ENCODE measurements at places on chromosomes 1 and 21. TPM values are rescaled to one million over a fixed set of nuclear protein-coding genes. Genes with fewer than 3 reads are reported as not detected.

Gene FCGR1A
- total RNA-seq, result not detected

Gene S100A12
- not detected for total RNA-seq

Gene AADACL3
- total RNA-seq, result not detected

Gene DNALI1
- total RNA-seq, result 7.2 TPM

Gene FTCD
- 2.0 TPM for total RNA-seq

Gene KCNC4
- 2.6 TPM for total RNA-seq

Gene ARHGEF11
- 24.4 TPM for total RNA-seq

Gene GJB5
- not detected for total RNA-seq

Gene ADORA1
- 5.7 TPM for total RNA-seq

Gene PLEKHN1
- total RNA-seq, result 2.4 TPM

Gene CCT3
- 343 TPM for total RNA-seq

Gene EFCAB7
- total RNA-seq, result 3.7 TPM

Gene PGLYRP3
- not detected for total RNA-seq

Gene PGLYRP4
- total RNA-seq, result not detected

Gene NPPB
- total RNA-seq, result 333 TPM

Gene ACTL8
- 2.0 TPM for total RNA-seq

Gene ITGB3BP
- total RNA-seq, result 13.6 TPM

Gene TBX19
- 1.1 TPM for total RNA-seq

Gene TMED5
- 95.3 TPM for total RNA-seq

Gene RHEX
- total RNA-seq, result not detected

Gene FASLG
- total RNA-seq, result not detected

Gene MATN1
- 0.34 TPM for total RNA-seq

Gene OR2L2
- not detected for total RNA-seq

Gene EGLN1
- total RNA-seq, result 34.5 TPM

Gene S100A11
- total RNA-seq, result 1,482 TPM

Gene MRPS6
- total RNA-seq, result 67.5 TPM

Gene KCNK2
- 0.16 TPM for total RNA-seq

Gene PLPPR4
- 0.07 TPM for total RNA-seq

Gene DHX9
- 169 TPM for total RNA-seq

Gene COP1
- total RNA-seq, result 45.9 TPM
